Stimulated activated CD8-positive, alpha-beta memory T cell treated with anti-CD3 and anti-CD28 coated beads, Interleukin-15, amount 100 ng/mL, for 24 hours (primary cell): ENCODE measurements at places on chromosomes 12 and 14.

- DNase-seq, result no peak
These were observed 169.5 kb upstream of the RTL1 start for GRCh38 chr14:101072945-101073597.

- no peak for DNase-seq
These were observed 24.8 kb upstream of the FKBP4 start for GRCh38 chr12:2769866-2770533.

DNA sequence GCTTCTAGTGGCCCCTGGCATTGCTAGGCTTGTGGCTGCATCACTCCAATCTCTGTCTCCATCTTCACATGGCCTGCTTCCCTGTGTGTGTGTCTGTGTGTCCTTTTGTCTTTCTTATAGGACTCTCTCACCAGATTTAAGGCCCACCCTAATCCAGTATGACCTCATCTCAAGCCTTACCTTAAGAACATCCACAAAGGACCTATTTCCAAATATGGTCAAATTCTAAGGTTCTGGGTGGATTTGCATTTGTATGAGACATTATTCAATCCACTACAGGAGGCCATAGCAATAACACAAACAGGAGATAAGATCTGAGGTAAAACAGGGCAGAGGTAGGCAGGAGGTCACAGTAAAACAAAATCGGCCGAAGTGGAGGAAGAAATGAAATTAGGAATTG lies 375.9 kb downstream of the BTG1 start:
- DNase-seq, result no peak

DNA sequence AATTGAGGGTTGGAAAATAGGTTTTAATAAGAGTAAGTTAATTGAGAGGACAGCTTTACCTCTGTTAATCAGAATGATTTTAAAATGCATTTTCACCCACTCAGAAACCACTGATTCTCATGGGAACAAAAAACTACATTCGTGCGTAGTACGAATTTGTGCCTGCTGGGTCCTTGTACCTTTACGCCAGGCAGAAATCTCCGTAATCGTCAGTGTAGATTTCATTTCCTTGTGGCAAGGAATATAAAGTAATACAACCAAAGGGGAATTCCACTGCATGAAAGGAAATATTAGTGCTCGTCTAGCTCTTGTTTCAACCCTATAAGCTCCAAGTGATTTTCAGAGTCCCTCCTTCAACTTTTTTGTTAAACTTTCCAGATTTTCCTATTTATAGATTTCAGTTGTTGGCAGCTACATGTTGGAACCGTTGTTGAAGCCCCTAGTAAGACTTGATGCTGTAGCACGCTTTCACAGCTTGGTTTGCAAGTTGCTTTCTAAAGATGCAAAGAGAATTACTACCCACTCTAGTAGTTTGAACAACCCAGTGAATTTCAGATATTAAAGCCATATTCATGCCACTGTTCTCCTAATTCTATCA lies 90.6 kb downstream of the ETV6 start:
- DNase-seq, result no peak

GRCh38 chr12:5733916-5734315 lies 211.1 kb downstream of the ANO2 start:
- DNase-seq, result no peak

DNA sequence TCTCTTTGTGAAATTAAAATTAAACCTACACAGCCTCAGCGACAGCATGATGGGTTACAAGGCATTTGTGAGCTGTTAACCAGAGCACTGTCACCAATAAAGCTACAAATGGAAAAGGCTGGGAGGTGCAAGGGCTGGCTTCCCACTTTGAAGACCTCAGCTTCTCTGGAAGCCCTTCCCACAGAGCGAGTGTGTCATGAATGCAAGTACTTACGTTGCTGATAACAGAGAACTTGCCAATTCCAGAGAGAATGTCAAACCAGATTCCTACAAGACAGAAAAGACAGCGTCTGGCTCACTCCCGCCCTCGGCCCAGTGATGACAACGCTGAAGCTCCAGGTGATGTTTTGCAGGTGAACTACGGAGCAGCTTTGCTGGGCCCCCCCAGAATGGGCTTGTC lies 145.8 kb downstream of the NTF3 start:
- no peak for DNase-seq
